ENCODE measurements at places on chromosomes 1 and 21.

- DNase-seq: no peak
Measured at GRCh38 chr1:234730770-234731568, 121.0 kb upstream of the IRF2BP2 start.

- no peak for DNase-seq
Measured at GRCh38 chr1:240827786-240828185, 215.8 kb upstream of the GREM2 start.

DNA sequence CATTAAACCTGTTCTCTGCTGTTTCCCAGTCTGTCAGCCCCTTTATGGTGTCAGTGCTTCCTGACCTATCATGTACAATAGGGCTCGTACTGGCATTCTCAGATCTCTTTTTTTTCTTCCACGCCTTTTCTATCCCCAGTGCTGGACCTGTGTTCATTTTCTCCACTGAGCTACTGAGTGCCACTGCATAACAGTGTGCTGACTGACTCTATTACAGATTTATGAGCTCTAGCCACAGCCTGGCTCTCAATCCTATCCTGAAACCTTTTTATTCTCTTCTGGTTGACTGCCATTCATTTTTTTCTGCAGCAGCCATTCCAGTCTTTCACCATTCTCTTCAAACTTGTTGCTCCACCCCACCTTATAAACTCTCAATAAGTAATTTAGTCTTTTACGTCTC lies 59.6 kb upstream of the MACF1 start:
- DNase-seq: no peak

DNA sequence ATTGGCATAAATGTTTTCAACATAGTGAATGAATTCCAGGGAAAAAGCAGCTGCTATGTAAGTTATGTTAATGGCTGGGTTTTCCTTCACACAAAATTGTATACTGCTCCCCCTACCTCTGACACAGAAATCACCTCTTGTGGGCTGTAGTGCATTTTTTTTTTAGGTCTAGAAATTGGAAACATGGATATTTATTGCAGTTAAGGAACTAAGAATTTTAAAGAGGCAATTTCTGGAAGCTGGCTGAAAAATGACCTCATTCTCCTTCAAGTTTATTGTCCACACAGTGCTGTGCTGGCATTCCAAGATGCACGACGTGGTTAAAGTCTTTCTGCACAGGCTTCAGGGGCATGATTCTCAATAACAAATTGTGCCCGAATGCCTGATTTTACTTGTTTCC lies 1424.2 kb downstream of the MRPL39 start:
- DNase-seq: no peak

DNA sequence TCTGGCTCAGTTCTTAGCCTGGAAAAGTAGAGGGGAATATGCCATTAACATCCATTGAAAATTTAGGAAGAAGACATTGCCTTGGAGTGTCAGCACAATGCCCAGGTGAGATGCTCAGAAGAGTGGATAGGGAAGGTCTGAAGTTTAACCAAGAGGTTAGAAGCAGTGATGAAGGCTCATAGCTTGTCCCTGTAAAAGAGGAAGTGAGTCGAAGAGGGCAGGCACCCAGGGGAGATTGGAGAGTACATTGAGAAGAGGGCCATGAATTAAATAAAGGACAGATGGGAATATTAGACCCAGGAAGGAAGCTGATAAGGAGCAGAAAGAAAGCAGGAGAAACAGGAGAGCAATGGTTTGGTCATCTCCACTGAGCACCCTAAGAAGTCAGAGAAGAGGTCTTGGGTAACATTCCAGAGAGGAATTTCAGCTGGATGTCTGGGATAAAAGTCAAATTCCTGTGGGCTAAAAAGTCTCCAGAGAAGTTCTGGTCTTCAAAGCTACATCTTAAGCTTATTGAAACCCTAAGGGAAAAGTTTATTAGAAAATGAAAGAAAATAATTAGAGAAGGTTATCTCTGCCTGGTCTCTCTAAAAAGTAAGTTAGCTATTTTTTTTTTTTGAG lies 17.3 kb downstream of the C8B start:
- DNase-seq: no peak

GRCh38 chr1:41683681-41684500 lies 199.4 kb upstream of the EDN2 start:
- DNase-seq: no peak

GRCh38 chr1:199792874-199793273 lies 234.6 kb upstream of the NR5A2 start:
- no peak for DNase-seq

DNA sequence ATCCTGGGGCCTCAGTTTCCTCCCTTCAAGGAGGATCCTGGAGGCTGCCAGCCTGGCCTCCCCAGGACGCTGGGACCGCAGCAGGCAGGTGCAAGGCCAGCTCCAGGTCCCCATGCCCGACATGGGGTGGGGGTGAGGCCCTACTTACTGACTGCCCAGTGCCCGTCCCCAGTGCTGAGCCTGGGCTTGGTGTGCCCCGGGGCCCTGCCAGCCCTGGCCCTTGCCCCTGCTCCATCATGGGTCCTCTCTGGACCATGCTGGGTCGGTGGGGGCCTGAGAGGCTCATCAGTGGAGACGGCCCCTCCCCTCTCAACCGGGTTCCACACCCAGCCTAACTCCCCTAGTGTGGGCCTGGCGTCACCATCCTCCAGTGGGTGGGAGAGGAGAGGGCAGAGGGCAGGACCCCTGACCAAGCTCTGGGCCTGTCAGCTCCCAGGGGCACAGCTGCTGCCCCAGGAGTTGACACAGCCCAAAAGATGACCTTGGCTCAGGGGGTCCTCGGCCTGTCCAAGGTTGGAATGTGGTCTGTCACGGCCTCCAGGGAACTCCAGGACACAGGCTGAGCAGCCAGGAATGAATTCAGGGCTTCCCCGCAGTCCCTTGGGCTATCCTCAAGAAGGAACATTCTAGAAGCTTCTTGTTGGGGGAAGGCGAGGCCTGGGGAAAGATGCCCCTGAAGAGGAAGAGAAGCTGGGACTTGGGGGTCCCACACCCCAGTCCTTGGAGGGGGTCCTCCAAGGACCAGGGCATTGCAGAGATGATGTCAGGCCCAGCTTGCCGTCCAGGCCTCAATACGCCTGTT lies 17.6 kb upstream of the ARF1 start:
- DNase-seq: no peak
